Testis (tissue), 5 donors: ENCODE measurements at places on chromosomes 7 and 10. TPM values are rescaled to one million over a fixed set of nuclear protein-coding genes. Genes with fewer than 3 reads are reported as not detected.

EIF5AL1 gene
- 24.4 TPM for polyA plus RNA-seq

TAS2R41 gene
- polyA plus RNA-seq: not detected

OPN1SW gene
- not detected for polyA plus RNA-seq

CCSER2 gene
- polyA plus RNA-seq: 146 TPM

ELMO1 gene
- 12.9 TPM for polyA plus RNA-seq

TLX1 gene
- 0.44 TPM for polyA plus RNA-seq

PON3 gene
- polyA plus RNA-seq: 53.7 TPM

NHLRC2 gene
- polyA plus RNA-seq: 8.7 TPM

ANLN gene
- polyA plus RNA-seq: 17.6 TPM

ADAMTS14 gene
- 0.90 TPM for polyA plus RNA-seq

FAM25G gene
- 8.6 TPM for polyA plus RNA-seq

AKR1C4 gene
- 1.9 TPM for polyA plus RNA-seq

GIMAP8 gene
- polyA plus RNA-seq: 6.8 TPM

SPDYE6 gene
- 6.7 TPM for polyA plus RNA-seq

C10orf71 gene
- 0.79 TPM for polyA plus RNA-seq

FANK1 gene
- polyA plus RNA-seq: 143 TPM

RAPGEF5 gene
- polyA plus RNA-seq: 16.8 TPM

GTF2IRD2 gene
- 10.4 TPM for polyA plus RNA-seq

SMARCD3 gene
- polyA plus RNA-seq: 55.1 TPM

HTRA1 gene
- 105 TPM for polyA plus RNA-seq

KBTBD2 gene
- polyA plus RNA-seq: 45.0 TPM

COL26A1 gene
- 3.1 TPM for polyA plus RNA-seq

SH2B2 gene
- 4.6 TPM for polyA plus RNA-seq

SAMD9 gene
- 0.73 TPM for polyA plus RNA-seq

MEIG1 gene
- 33.1 TPM for polyA plus RNA-seq

CALML5 gene
- not detected for polyA plus RNA-seq

GARIN1A gene
- 46.0 TPM for polyA plus RNA-seq

PTF1A gene
- polyA plus RNA-seq: 4.9 TPM

ZNF248 gene
- 13.5 TPM for polyA plus RNA-seq

CYP26C1 gene
- polyA plus RNA-seq: 0.17 TPM

PNLIP gene
- polyA plus RNA-seq: not detected

NUDT13 gene
- polyA plus RNA-seq: 5.9 TPM

FGL2 gene
- polyA plus RNA-seq: 18.3 TPM

CUZD1 gene
- 1.9 TPM for polyA plus RNA-seq

C7orf33 gene
- polyA plus RNA-seq: not detected

MMRN2 gene
- polyA plus RNA-seq: 21.2 TPM

CYCS gene
- 127 TPM for polyA plus RNA-seq

TAS2R4 gene
- 0.71 TPM for polyA plus RNA-seq

SUN3 gene
- polyA plus RNA-seq: 64.5 TPM

LRRC4 gene
- 17.0 TPM for polyA plus RNA-seq

KCND2 gene
- 3.8 TPM for polyA plus RNA-seq

UTF1 gene
- 5.3 TPM for polyA plus RNA-seq

RGS10 gene
- 13.7 TPM for polyA plus RNA-seq

SEMA3C gene
- polyA plus RNA-seq: 23.1 TPM

PCGF6 gene
- polyA plus RNA-seq: 15.9 TPM

PON1 gene
- 0.61 TPM for polyA plus RNA-seq

DRGX gene
- 0.33 TPM for polyA plus RNA-seq

NACAD gene
- 8.7 TPM for polyA plus RNA-seq

NCF1 gene
- 8.3 TPM for polyA plus RNA-seq

CXCL12 gene
- 87.7 TPM for polyA plus RNA-seq

ITGB8 gene
- polyA plus RNA-seq: 9.5 TPM

KAZALD1 gene
- polyA plus RNA-seq: 6.8 TPM

WDR37 gene
- polyA plus RNA-seq: 46.9 TPM

ERVW-1 gene
- polyA plus RNA-seq: 17.5 TPM

OR2A7 gene
- polyA plus RNA-seq: 1.1 TPM
